ENCODE measurements at places on chromosomes 2 and 18.

DNA sequence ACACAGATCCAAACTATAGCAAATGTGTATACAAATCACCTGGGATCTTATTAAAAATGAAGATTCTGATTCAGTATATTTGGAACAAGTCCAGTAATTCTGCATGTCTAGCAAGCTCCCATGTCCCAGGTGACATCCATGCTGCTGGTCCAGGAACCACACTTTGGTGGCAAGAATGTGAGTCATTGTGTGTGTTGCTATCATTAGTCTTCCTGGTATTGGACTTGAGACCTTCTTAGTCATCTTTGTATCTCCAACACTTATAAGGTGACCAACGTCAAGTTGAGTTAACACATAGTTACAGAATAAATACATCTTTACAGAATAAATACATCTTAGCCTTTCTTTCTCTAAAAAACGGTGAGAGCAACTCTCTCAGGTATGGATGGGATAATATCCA, 107.9 kb upstream of the NDUFV2 start:
- no peak for DNase-seq

- no peak for DNase-seq
Measured at GRCh38 chr2:120735746-120736170, at the start of gene GLI2. Gene GLI2 (plus strand): TSS chr2:120735868. CDS start chr2:120797321, 61,453 bp downstream.

GRCh38 chr2:238134393-238134785, 4.1 kb upstream of the KLHL30 start:
- DNase-seq, result no peak

DNA sequence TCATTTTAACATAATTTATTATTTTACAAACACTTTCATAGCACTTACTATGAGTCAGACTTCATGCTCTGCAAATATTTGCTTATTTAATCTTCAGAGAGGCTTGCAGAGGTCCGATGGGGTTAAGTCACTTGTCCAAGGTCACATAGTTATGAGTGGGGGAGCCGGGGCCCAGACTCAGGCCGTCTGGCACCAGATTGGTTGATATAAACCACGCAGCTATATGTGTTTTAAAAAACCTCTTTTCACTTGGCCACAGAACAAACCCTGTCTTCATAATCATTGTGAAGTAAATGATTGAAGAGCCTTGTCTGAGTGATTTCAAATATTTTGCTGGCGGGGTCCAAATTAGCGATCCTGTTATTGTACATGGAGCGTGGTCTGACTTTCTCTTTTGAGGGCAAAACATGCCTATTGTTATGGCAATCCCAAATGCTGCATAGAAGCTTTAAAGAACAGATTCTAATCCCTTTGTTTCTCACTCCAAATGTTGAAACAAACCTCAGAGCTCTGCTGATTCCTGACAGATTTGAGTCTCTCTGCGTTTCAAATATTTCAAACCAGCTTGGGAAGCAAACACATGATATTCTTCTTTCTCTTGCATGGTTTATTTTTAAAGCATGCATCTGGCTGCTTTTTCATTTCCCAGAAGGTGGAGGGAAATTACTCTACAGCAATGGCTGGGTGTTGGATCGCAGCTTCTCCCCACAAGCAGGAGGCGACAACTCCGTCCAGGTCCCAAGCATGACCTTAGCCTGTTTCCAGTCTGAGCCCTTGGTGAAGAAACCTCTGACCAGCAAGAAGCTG, 142.4 kb downstream of the DDX1 start:
- no peak for DNase-seq

DNA sequence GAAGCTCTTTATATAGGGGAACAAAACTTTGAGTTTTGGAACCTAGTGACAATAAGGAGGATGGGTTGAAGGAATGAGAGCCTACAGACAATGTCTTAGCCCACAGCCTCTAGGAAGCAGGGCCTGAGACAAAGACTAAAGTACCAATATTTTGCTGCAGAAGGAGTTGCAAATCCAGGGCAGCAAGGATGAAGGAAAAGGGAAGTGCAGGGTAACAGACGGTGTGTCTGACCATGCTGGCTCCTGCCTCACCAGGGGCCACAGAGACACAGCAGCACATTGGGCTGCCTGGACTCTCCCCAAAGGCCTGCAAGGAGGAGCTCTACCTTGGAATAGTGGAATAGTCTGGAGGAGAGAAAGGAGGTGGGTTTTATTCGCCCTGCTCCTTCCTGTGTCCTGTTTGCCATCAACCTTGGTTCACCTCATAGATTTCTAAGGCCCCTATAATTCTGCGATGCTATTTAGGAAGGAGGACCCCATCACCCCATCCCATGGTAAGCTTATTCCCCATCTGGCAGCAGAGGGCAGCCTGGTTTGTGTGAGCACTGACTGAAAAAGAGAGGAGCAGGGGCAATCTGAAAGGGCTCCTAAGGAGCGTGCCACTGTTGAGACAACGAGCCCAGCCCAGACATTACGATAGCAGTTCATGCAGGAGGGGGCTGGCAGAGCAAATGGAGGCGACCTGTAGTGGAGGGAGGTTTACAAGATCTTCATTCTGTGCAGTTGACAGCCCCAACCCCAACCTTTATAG, 143.4 kb downstream of the MGAT5 start:
- no peak for DNase-seq

DNA sequence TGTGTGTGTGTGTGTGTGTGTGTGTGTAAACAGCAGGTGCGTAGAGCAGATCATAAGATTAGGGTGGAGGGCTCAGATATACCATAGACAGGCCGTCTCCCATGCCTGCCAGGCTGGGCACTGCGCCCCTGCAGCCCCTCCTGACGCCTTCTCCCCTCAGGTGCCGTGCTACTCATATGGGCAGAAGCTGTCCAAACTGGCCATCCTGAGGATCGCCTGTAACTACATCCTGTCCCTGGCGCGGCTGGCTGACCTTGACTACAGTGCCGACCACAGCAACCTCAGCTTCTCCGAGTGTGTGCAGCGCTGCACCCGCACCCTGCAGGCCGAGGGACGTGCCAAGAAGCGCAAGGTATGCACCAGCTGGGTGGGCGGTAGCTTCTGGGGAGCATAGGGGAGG, 10.0 kb downstream of the ATOH8 start:
- DNase-seq, result no peak

DNA sequence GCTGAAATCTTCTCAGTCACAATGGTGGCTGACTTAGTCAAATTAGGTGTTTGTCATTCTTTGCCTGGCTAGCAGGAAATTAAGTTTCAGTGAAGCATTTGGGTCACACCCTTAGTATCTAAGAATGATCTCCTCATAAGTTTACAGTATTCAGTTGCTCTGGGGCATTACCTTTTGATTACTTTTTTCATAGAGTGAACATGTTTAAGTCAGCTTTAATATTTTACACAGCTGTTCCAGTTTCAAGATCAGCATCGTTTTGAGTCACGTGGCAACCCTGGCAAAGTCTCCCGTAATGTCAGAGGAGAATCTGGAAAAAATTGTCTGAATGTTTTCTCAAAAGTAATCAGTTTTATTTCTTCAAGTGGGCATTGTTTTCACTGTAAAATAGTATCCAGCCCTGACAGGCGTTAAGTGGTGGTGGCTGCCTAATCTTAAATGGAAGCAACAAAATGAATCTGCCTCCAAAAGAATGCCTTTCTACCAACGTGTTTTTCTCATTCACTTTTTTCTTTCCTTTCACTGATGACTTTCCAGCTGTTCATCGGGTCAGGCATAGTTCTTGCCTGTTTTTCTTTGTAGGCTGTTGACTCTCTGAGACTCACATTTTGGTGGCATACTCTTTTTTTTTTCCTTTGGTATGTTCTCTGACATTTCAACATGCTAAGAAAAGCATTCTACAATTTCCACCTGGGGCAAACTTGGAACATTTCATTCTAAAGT, 319.6 kb upstream of the TCF4 start:
- no peak for DNase-seq

- no peak for DNase-seq
Measured at GRCh38 chr2:41314511-41315070, 733.2 kb upstream of the PKDCC start.
